ENCODE measurements at places on chromosomes 6 and 20. TPM values are rescaled to one million over a fixed set of nuclear protein-coding genes. Genes with fewer than 3 reads are reported as not detected.

- H3K36me3 ChIP-seq, result no peaks in the 10 kb centered on the region
- DNase-seq, result no peak
- no peak overlapping the region for H3K27ac ChIP-seq
- no peak overlapping the region for H3K4me3 ChIP-seq
- H3K27me3 ChIP-seq, result no peaks in the 10 kb centered on the region
- H3K4me1 ChIP-seq, result peaks cover 28% of the 10 kb centered on the region
These were observed 52.0 kb downstream of the FRK start for GRCh38 chr6:116008470-116009243.

- no peak overlapping the region for H3K27ac ChIP-seq
- H3K4me1 ChIP-seq, result no peaks in the 10 kb centered on the region
- H3K27me3 ChIP-seq, result no peaks in the 10 kb centered on the region
- peaks cover 21% of the 10 kb centered on the region for H3K36me3 ChIP-seq
These were observed 269.9 kb downstream of the UTRN start for GRCh38 chr6:144555066-144555465.

DNA sequence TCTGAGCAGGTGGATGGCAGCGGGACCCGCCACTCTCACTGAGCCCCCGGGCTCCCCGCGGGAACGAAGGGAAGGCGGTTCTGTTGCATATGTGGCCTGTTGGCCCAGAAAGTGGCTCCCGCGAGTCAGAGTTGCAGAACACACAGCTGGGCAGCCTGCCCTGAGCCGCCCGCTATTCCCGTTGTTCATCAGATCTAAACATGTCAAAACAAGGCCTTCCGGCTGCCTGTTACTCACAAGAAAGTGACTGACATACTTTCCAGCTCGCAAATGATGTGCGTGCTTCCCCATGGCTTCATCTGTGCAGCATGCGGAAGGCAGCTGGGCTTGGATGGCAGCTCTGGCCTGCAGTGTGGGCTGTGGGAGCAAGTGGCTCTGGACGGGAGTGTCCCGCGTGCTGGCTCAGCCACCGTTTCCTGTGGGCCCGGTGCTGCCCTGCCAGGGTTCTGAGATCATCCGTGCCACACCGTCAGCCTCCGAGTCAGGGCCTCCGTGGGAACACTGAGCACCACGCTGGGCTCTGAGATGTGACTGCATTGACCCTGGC, 227.3 kb downstream of the ERMARD start:
- no peaks in the 10 kb centered on the region for H3K36me3 ChIP-seq
- H3K27ac ChIP-seq, result no peak overlapping the region
- no peaks in the 10 kb centered on the region for H3K4me1 ChIP-seq
- no peak for DNase-seq
- H3K4me3 ChIP-seq, result no peak overlapping the region

GRCh38 chr6:107592806-107593205, 102.9 kb downstream of the SOBP start:
- H3K4me1 ChIP-seq, result no peaks in the 10 kb centered on the region
- no peaks in the 10 kb centered on the region for H3K36me3 ChIP-seq
- no peaks in the 10 kb centered on the region for H3K27me3 ChIP-seq
- H3K27ac ChIP-seq, result no peak overlapping the region
- no peak overlapping the region for H3K4me3 ChIP-seq

The LTB gene
- 0.63 TPM for total RNA-seq

The MROH8 gene
- total RNA-seq, result 3.3 TPM

GRCh38 chr6:86756640-86757229, 180.6 kb upstream of the HTR1E start:
- no peaks in the 10 kb centered on the region for H3K4me1 ChIP-seq
- H3K27ac ChIP-seq, result no peak overlapping the region
- no peak for DNase-seq
- no peak overlapping the region for H3K4me3 ChIP-seq

Measured in PC-9 (cell line).